ENCODE measurements at places on chromosomes 2 and 18. TPM values are rescaled to one million over a fixed set of nuclear protein-coding genes. Genes with fewer than 3 reads are reported as not detected.
A peak's percentile ranks its signal among the peaks of the same experiment; 100 is the strongest.

GRCh38 chr2:205714789-205715720 is 32.8 kb downstream of the NRP2 start:
- DNase-seq, result no peak

DNA sequence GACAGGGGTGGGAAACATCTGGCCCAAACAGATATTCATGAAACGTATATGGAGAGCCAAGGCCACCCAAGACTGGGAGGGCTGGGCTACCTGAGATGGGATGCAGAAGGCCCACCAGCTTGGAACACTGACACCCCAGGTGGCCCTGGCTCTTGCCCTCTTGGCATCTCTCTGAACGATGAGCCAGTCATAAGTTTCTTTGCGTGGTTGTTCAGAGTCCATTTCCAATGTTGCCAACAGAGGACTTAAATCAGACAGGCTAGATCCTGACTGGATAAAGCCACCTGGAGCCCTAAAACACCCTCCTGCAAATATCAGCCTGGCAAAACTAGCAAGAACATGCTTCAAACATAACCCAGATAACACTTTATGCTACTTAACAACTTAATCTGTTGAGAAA is 42.6 kb downstream of the LPIN2 start:
- DNase-seq, result no peak

DNA sequence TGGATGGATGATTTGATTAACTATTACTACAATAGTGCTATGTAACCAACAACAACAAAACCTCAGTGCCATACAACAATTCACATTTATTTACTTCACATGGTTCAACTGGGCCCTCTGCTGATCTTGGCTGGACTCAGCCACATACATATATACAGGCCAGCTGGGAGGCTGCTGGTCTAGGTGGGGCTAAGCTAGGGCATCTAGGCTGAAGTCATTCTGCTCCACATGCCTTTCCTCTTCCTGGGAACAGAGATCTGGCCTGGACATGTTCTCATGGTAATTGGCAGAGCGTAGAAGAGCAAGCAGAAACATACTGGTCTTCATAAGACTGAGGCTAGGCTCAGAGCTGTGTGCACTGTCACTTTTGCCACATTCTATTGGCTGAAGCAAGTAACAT is 102.8 kb upstream of the RNF152 start:
- no peak for DNase-seq

GRCh38 chr2:45033302-45033701 is 24.1 kb upstream of the SIX2 start:
- no peak for DNase-seq

DNA sequence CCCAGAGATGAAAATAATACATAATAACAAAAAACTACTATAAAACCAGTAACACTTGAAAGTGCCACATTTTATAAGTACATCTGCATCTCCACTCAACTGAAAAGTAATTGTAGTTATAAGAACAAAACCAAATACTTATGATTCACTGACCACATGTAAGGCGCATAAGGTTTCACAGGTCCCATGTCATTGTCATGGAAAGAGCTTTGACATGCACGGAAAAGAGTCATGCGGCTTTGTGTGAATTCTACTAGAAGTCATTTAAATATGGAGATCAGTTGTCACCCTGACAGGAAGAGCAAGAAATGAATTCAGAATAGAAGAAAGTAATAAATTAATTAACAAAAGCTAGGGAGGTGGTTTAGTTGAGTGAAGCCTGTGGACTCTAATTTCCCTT is 459.1 kb downstream of the CDH2 start:
- no peak for DNase-seq

DNA sequence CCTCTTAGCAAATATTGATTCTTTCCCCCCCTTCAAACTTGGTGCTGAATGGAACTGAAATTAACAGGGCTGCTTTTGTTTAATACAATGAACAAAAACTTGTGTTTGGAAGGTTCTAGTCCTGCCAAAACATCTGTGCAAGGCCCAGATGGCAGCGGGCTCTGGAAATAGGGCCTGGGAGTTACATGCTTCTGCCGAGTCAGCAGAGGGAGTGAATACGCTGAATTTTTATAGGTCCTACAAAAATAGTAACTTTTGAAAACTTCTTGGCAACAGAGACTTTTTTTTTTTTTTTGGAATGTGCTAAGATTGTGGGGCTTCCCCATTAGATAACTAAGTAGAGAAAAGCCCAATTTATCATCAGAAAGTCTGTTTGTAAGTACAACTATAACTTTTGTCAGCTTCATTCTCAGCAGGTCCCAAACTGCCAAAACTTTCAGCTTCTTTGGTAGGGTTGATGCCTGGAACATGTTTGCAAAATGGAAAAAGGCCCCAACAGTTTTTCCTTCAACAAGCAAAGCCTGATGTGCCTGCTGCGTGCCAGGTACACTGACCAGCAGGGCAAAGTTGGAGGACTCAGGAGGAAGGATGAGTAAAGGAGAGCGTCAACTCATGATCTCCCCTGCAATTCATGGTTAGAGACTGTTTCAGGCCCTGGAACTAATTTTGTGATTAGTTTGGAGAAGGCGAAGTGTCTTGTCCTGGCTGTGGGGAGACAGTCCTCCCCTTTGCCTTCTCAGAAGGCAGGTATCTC is 45.1 kb upstream of the HDAC4 start:
- DNase-seq, result no peak

DNA sequence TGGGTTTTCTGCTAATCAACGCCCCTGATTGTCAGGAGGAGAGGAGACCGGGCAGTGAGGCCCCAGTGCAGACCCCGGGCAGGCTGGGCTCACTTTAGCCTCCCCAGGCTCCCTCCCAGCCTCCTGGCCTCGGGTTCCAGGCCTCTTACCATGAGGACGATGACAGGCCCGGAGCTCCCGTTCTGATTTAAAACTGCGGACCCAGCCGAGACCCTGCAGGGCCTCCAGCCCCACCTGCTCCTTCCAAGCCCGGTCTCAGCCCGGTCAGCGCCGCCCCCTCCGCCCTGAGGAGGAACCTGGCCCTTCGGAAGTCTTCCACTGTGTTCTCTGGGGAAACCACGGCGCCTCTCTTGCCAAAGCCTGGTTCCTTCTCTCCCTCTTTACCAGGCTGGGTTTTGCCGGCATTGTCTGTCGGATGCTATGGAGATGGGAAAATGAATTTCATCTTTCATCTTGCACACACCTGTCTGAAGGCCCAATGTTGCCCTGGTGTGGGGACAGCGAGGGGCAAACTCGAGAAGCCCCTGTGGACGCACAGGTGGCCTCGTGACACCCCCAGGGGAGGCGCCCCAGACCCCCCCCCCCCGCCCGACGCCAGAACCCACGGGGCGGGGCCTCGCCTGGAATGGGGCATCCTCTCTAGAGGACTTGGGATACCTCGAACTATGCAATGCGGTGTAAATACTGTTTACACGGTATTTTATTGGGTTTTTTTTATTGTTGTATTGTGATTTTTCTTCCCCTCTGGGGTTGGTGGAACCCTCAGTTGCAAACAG is 37.7 kb upstream of the CTDP1 start:
- no peak for DNase-seq

DNA sequence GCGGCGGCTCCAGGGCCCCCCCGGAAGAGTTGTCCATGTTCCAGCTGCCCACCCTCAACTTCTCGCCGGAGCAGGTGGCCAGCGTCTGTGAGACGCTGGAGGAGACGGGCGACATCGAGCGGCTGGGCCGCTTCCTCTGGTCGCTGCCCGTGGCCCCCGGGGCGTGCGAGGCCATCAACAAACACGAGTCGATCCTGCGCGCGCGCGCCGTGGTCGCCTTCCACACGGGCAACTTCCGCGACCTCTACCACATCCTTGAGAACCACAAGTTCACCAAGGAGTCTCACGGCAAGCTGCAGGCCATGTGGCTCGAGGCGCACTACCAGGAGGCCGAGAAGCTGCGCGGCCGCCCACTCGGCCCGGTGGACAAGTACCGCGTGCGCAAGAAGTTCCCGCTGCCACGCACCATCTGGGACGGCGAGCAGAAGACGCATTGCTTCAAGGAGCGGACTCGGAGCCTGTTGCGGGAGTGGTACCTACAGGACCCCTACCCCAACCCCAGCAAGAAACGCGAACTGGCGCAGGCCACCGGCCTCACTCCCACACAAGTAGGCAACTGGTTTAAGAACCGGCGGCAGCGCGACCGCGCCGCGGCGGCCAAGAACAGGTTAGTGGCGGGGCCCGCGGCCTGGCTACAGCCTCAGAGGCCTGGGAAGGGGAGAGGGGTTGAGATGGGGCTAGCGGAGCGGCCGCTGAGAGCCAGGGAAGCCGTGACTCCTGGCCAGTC is 965 bp downstream of the SIX3 start:
- DNase-seq, result peak; percentile 56

- no peak for DNase-seq
Observed at GRCh38 chr18:78777992-78778391, 201.6 kb upstream of the SALL3 start.

DNA sequence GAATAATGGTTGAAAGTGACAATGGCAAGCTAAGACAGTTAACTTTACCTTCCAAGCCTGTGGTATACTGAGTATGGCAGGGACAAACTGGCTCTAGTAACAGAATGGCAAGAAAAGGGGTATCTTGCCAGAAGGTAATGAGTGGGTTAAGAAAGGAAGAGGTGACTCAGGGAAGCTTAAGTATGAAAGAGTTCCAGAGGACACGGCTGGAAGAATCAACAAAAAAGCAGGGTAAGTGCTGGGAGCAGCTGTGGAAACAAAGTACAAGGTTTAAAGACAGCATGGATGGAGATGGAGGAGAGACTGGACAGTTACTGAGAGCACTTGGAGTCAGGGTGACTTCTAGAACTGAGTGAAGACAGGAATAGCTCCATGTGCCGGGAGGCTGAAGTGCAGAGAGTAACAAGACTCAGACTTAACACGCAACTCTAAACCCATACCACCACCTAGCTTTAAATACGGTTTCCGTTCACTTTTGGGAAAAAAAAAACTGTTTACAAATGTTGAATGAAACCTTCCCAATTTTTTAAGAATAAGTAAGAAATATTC is 69.0 kb downstream of the REV1 start:
- DNase-seq, result no peak

- DNase-seq, result no peak
Observed at GRCh38 chr2:199309973-199310372, 147.8 kb downstream of the SATB2 start.

- DNase-seq, result no peak
Observed at GRCh38 chr2:221518935-221519625, 53.0 kb downstream of the EPHA4 start.

DNA sequence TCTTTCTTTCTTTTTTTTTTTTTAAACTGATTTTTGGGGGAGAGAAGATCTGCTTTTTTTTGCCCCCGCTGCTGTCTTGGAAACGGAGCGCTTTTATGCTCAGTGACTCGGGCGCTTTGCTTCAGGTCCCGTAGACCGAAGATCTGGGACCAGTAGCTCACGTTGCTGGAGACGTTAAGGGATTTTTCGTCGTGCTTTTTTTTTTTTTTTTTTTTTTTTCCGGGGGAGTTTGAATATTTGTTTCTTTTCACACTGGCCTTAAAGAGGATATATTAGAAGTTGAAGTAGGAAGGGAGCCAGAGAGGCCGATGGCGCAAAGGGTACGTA is 587 bp downstream of the MEIS1 start:
- DNase-seq, result peak; percentile 20

DNA sequence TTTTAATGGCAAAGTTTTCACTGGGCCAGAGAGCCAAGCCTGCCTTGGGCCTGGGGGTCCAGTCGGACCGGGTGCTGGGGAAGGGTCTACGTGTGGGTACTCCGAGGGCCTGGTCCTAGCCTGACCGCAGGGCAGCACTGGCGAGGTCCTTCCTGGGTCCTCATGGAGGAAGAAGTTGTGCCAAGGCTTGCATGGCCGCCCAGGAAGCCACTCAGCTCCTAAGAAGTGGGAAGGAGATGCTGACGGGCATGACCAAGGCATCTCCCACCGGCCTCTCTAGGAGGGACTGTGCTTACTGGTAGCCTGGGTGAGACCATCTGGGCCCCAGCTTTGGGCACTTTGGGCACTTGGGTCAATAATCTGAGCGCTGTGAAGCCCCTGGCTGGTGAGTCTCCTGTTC is 22.6 kb downstream of the CIB4 start:
- DNase-seq, result no peak

DNA sequence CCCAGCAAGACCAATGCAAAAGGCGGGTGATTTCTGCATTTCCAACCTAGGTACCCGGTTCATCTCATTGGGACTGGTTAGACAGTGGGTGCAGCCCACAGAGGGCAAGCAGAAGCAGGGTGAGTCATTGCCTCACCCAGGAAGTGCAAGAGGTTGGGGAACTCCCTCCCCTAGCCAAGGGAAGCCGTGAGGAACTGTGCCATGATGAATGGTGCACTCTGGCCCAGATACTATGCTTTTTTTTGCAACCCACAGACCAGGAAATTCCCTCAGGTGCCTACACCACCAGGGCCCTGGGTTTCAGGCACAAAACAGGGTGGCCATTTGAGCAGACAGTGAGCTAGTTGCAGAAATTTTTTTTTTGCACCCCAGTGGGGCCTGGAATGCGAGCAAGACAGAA is 662.6 kb upstream of the ACVR2A start:
- DNase-seq, result no peak

DNA sequence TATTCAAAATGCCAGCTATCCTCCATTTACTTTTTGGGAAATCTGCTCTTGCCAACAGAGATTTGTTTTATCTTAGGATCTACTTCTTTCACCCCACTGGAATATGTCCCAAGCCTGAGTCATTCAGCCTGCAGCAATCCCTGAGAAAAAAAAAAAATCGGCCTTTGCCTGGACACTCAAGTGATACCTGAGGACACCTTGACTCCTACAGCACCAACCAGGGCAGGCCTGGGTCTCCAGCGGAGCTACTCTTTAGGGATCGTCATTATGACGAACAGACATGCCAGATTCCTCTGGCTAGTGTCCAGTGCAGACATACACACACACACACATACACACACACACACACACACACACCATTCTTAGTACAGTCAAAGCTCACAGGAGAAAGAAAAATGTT is 2.2 kb upstream of the UGT1A6 start:
- no peak for DNase-seq

- DNase-seq, result no peak
Observed at GRCh38 chr18:10951631-10952544, 197.5 kb downstream of the PIEZO2 start.

DNA sequence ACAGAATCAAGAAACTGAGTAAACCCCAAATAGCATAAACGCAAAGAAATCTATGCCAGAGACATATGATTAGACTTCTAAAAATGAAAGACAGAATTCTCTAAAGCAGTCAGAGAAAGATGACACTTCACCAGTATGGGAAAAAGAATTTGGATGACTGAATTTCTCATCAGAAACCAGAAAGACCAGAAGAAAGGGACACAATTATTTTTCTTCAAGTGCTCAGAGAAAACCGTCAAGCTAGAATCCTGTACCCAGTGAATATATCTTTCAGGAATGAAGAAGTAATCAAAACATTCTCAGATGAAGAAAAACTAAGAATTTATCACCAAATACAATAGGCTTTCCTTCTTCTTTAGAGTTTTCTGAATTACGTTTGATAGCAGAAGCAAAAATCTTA is 14.2 kb upstream of the ESPNL start:
- DNase-seq, result no peak

- DNase-seq, result no peak
Observed at GRCh38 chr2:21887881-21888280, 764.1 kb downstream of the TDRD15 start.

GRCh38 chr2:147460155-147460554 is 384.7 kb upstream of the ACVR2A start:
- no peak for DNase-seq

Gene SLC4A3
- total RNA-seq, result 344 TPM

Gene TRIM54
- 157 TPM for total RNA-seq

Gene DSEL
- total RNA-seq, result 4.4 TPM

Gene ZNF521
- 45.4 TPM for total RNA-seq

Gene MC4R
- not detected for total RNA-seq

Gene LHCGR
- not detected for total RNA-seq

Gene CHRND
- total RNA-seq, result not detected

Gene MCM6
- 5.8 TPM for total RNA-seq

Gene FBXO48
- total RNA-seq, result 0.94 TPM

Gene CD207
- 0.21 TPM for total RNA-seq

Gene RAMP1
- total RNA-seq, result 122 TPM

Gene RMND5A
- 68.1 TPM for total RNA-seq
